HS-5 (cell line): ENCODE measurements at places on chromosomes 2 and 18.

DNA sequence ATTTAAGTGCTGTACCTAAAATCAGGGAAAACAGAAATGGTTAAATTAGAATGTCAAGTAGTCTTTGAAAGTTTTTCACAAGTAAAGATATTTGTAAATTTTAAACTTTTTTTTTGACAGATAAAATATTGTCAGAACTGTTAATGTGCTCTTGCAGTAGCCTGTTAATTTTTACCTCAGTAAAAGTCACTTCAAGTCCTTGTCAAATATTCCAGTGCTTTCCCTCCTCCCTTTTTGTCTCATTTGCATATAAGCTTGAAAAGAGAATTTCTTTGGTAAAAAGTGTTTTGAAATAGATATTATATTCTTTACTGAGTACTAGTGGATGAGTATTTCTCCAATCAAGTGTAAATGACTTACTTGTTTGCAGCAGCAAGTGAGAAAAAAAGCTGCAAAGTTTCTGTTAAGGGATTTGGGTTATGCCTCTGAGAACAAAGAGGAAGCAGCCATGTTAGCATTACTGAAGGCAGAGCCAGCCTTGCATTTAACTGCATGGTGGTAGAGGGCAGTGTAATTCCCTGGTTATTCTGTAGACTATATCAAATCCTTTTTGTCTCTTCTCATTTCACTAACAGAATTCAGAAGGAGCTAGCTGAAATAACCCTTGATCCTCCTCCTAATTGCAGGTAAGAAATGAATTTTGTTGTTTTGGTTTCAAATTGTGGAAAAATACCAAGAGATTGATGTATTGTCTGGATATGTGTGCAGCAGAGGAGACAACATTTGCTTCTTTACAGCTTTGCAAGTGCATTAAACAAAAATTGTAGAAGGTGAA is 3.2 kb downstream of the UBE2E3 start:
- DNase-seq, result peak; percentile 34

DNA sequence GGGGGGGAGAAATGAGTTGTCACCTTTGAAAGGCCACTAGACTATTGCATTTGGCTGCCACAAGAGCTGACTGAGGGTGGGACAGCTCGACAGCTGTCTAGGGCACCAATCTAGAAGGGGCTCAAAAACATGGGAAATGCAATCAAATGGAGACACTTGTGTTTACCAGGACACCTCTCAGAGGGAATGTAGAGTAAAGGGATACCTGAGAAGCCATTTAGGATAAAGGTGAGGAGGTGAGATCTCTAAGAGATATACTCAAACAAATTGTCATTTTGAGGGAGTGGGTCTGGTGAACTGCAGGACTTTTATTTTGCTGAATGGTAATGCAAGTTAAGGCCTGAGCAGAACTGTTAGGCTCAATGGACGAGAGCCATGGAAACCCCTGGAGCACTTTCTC is 159.8 kb downstream of the DDX1 start:
- DNase-seq, result no peak

DNA sequence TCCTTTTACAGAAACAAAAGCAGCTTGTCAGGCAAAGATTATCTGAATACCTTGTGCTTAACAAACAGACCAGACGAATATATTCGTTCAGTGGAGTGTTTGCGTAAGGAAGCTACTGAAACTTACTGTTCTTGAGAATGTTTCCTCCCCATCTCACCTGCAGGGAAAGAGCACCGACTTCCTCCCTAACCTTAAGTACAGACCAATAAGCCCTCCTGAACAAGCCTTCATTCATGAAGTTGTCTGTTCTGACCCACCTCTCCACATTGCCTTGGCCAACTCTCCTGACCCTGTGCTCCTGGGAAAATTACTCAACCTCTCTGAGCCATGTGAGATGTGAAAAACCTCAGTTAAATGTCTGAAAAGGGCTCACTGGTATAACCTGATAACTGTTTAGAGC is 35.2 kb downstream of the STK39 start:
- DNase-seq, result no peak

DNA sequence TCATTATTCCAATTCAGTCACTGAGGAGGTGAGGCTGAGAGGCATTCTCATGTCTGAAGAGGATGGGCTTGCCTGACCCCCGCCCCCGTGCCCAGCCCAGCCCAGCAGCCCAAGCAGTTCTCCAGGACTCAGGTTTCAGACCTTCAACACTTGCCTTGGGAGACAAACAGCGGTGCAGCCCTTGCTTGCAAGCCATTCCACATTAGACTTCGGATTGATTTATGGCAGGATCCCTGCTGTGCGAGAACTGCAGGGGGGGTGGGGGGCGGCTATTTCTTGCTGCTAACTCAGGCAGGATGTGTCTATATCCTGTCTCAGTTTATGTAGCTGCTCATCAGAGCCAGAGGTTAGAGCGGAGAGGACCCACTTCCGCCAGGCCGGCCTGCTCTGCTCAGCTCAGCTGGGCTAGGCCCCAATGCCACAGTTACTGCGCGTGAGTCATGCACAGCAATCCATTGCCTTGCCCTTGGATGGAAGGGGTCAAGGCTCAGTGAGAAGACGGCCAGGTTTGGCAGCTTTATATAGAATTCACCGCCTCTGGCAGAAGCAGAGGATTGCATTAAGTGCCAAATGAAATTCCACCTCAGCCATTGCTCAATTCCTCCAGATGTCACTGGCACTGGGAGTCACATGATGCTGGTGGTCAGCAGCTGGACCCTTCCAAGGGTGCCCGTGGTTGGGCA is 1.8 kb downstream of the GYPC start:
- peak; percentile 95 for DNase-seq

DNA sequence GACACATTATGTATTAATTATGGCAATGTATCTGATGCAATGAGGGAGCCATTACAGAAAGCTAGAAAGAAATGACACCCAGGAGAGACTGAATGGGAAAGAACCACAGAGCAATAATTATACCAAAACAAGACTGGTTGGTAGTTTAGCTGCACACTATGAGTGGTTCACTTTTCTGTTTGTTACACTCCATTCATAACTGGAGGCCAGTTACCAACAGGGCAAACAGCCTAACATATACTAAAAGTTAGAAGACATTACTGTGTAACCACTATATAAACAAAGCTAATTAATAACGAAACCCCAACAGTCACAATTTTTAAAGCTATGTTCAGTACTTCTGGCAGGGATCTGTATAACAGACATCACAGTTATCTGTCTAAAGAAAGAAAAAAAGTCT is 49.4 kb downstream of the NBAS start:
- DNase-seq, result no peak

DNA sequence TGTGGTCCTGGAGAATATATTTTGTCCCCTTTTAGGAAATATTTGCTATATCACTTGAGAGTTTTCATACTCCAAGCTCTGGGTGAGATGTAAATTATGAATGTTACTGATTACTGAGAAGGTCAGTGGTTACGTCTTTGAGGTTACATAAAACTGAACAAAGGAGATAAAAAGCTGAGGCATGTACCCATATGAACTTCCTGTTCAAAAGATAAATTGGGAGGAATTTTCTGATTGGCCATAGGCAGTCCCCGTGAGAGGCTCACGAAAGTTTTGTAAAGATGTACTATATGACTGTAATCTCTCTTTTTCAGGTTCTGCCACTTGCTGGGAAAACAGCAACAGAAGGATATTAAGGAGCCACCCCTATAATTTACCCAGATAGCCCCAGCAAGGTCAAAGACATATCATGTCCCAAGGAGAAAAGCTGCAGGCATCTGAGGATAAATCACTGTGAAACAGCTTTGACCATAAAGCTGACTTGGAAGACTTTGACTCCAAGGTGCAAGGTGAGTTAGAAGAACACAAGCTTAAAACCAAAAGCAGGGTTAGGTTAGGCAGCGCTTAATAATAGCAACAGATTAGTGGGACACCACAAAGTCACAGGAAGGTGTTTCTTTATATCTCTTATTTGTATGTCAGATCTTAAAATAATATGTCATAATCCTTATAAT is 90.4 kb downstream of the OSBPL6 start:
- DNase-seq, result no peak

DNA sequence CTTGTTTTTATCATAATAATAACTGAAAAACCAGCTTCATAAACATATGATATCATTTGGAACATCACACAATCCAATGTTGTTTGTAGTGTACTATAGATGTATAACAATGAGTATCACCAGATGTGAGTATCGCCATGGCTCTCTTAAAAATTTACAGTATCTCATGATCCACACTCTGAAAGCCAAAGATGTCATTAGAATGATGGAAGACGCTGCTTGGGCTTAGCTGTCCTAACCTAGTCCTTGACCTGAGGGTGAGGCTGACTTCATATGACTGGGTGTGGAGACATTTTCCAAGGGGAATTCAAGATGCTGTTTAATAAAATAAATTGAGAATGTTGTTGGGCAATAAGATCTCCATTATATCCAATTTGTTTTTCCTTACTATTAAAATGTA is 242.6 kb downstream of the RIT2 start:
- no peak for DNase-seq

- no peak for DNase-seq
These were observed 229.8 kb downstream of the PIK3C3 start for GRCh38 chr18:42184685-42185477.

DNA sequence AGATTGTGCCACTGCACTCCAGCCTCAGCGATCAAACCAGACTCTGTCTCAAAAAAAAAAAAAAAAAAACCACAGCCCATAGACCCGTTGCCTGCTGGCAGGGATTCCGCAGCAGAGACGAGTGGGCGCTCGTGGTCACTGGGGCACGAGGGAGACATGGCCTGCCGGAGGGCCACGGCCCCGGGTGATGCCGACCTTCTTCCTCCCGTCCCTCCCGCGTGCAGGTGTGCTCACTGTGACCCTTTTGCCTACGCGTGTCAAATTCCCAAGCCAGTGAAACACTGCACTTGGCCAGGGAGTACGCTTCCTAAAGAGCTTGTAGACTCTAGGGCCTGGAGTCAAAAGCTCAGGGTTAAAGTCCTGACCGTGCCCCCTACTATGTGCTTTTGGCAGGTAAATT is 397.6 kb upstream of the MYT1L start:
- DNase-seq, result no peak

- DNase-seq, result peak; percentile 0
These were observed 17.2 kb upstream of the ASXL3 start for GRCh38 chr18:33560686-33561370.

- DNase-seq, result peak; percentile 29
These were observed 67.0 kb downstream of the CHRNA1 start for GRCh38 chr2:174697255-174697654.

DNA sequence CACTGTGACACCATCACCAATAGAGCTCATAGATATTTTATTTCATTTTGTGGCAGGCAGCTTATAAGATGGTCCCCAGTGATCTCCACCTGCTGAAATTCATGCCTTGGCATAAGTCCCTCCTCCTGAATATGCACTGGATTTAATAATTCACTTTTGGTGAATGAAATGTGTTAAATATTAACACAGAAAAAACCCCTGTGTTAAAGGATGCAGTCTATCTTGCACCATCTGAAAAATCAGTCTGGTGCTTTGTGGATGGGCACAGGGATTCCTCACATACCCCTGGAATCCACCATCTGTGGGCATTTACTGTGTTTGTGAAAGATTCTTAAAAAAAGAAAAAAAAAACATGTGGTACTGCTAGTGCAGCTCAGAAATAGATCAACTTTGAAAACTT is 26.1 kb upstream of the WIPF1 start:
- DNase-seq, result no peak

GRCh38 chr18:13809531-13810255 is 14.3 kb upstream of the MC5R start:
- no peak for DNase-seq

- no peak for DNase-seq
These were observed 31.9 kb downstream of the CNRIP1 start for GRCh38 chr2:68287580-68288441.

GRCh38 chr2:240149943-240150784 is 9.7 kb upstream of the OTOS start:
- DNase-seq, result no peak

- no peak for DNase-seq
These were observed 34.6 kb upstream of the GCC2 start for GRCh38 chr2:108414256-108414876.

GRCh38 chr2:134839649-134840048 is 1.2 kb downstream of the ACMSD start:
- DNase-seq, result no peak

DNA sequence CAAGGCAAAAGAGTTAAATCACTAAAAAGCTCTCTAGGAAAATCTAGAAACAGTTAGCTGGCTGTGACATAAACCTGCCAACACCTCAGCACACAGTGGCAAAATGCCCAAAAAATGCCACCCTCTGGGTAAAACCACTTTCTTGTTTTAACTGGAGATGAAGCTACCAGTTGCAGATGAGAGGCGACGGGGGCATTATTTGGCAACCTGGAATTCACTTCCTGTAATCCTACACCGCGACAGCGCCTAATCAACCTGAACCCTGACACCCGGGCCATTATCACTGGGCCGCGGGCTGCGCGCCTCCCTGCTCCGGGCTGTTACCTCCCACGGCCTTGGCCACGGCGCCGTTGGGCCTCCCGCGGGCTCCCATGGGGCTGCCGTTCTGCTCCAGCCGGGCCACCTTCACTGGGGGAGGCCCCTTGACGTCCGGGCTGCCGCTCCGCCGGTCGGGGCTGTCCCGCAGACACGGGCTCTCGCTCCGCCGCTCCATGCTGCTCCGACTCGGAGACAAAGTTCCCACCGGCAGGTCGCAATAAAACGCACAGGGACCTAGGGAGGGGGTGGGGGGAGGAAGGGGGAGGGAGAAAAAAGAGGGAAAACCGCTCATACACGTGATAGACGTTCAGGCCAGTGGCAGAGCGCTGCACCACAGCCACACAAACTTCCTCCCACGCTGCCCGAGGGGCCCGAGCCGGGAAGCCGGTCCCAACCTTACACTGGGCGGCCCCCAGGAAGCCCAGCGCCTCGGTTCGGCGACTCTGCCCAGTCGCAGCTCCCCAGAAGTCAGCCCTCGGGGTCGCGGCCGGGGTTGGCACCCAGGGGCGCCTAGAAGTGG is 2.0 kb downstream of the SATB2 start:
- no peak for DNase-seq

DNA sequence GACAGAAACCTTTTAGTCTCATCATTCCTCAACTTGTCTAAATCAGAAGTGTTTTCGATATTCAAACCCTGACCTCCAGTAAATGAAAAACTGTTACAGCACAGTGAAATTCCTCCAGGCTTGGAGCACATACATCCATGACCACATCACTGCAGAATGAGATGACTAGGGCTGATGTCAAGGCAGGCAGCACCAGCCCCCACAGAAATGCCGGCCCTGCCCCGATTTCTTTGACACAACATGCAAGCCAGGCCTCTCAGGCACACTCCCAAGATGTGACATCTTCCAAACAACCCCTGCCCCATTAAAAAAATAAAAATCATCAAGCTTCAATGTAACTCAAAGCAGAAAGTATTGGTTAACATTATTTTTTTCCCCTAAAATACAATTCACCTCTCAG is 103.3 kb downstream of the CTAGE1 start:
- DNase-seq, result peak; percentile 74

DNA sequence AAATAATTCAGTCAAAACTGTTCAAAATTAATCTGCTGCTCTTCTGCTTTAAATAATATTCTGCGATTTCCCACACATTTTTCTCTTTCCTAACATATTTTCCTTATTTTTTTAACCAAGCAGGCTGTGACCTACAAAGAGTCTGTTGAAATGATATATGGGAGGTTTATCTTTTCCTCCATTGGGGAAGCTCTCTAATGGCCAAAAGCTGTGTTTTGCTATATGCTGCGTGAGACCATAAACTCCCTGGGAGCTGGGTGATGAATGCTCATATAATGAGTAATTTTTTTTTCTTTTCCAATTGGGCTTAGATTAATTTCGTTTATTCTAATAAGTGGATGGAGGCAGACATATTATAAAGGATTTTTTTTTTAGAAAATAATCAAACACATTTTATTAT is 72.2 kb upstream of the MAP2 start:
- DNase-seq, result no peak

GRCh38 chr18:33010149-33010548 is 237.3 kb upstream of the KLHL14 start:
- no peak for DNase-seq
